Ecto neural progenitor cell (in vitro differentiated cells): ENCODE measurements at places on chromosomes 1 and 21.

- DNase-seq = no peak
Observed at GRCh38 chr1:11314959-11315358, 42.0 kb downstream of the UBIAD1 start.

- no peak for DNase-seq
Observed at GRCh38 chr1:109764561-109765482, 1.1 kb upstream of the EPS8L3 start.

- no peak for DNase-seq
Observed at GRCh38 chr1:237700181-237700580, 190.5 kb downstream of the ZP4 start.

DNA sequence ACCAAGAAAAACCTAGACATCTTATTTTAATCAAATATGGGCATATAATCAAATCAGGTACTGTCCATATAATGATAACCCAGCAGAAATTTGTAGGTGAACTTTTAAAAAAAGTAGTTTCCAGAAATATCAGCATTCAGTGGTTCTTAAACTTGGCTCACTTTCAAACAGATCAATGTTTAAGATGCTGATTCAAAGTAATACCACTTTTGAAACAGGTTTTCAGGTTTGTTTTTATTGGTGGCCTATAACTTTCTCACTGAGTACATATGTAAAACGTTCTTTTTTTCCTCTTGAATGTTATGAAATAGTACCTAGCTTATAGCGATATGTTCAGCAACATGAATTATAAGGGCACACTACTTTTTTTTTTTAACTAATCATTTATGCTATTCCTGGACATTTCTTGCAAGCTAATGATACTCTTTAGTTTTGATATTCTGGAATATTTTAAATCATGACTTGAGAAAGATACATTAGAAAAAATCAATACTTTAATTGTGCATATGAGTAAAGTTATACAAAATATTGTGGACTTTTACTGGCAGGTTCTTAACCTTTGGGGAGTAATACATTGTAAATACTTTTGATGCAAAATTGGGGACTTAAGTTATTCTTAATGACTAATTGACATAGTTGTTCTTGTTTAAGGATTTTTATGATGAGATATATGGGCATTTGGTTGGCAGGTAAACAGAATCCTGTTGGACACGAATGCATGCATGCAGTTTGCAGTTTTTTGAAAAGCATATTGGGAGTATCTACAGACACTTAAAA, 3.0 kb downstream of the NFIA start:
- DNase-seq = no peak

- no peak for DNase-seq
Observed at GRCh38 chr21:31848326-31848985, 24.4 kb upstream of the HUNK start.

GRCh38 chr1:230265200-230266115, 160.7 kb downstream of the PGBD5 start:
- no peak for DNase-seq

GRCh38 chr1:223123011-223123610, 19.9 kb downstream of the TLR5 start:
- no peak for DNase-seq
